Foreskin fibroblast (primary cell): ENCODE measurements at places on chromosomes 4 and X.

- peak; percentile 2 for DNase-seq
Measured at GRCh38 chrX:20829665-20830491, 544.3 kb upstream of the CNKSR2 start.

DNA sequence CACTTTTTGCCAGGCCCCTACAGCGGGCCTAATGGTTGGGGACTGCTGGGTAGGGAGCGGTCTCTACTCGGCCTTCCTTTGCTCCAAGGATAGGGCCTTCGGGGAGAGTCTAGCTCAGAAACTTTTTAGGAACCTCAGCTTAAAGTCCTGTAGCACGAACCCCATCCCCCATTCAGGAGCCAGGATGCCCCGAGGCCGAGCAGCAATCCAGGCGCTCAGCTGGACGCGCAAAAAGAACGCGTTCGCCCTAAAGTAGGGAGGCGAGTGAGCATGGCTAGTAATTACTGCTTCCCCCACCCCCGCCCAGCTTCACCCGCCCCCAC is 9.7 kb downstream of the POU4F2 start:
- no peak for DNase-seq

DNA sequence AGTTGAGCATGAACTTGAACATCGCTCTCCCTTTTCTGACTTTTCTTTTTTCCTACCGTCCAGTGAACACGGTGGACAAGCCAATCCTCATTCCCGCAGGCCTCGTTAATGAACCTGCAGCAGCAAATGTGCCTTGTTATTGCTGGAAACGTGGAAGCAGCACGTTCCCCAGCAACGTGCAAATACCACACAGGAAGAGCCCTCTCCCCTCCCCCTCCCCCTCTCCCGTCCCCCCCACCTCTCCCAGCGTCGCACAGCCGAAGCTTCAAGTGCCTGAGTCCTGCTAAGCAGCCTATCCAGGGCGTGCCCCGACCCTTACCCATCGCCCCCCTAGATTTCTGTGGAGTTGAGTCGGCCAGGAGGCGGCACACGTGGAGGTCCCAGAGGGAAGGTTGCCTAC is 219.9 kb downstream of the BCOR start:
- DNase-seq, result no peak

DNA sequence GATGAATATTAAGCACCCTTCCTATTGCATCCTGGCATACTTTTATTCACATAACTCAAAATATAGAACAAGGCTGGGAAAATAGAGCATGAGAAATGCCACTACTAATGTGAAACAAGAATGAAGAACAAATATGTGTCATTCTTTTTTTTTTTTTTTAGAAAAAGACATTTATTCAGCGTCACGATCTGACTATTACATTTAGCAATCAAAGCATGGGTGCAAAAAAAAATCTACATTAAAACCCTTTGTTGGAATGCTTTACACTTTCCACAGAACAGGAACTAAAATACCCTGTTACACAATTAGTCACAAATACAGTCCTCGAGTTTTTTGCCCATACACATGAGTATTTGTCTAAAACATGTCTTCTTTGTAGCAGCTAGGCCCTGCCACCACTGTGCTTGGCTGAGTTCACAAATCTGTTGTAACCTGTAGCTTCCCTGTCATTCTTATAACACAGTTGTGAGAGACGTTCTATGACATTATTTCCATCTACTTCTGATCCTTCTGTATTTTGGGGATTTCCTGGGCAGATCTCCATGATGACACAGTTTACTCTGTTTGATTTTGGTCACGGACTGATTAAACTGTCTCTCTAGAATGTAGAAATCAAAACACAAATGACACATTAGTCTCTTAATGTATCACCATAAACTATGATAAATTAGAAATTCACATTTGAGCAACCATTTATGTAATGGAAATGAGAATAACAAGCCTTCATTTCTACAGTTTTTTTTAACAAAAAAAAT is 9.4 kb upstream of the TET2 start:
- DNase-seq, result no peak

- no peak for DNase-seq
Measured at GRCh38 chrX:108353452-108353851, 84.8 kb downstream of the COL4A6 start.

DNA sequence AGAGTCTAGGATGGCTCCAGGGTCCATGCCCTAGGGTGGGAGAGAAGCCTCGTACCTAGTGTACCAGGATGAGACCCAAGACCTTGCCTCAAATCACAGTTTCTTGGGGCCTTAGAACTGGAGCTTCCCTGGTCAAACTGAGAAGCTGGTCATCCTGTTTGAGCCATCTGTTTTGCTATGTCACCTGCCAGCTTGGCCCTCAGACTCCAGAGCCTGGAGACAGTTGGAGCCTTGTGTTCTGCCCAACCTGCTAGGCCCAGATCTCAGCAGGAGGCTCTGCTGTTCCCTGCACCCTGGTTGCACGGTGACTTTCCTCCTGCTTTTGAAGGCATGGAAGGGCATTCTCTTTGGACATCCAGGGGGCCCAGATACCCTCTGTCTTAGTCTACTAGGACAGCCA is 206.3 kb upstream of the ATP6AP2 start:
- DNase-seq, result no peak

DNA sequence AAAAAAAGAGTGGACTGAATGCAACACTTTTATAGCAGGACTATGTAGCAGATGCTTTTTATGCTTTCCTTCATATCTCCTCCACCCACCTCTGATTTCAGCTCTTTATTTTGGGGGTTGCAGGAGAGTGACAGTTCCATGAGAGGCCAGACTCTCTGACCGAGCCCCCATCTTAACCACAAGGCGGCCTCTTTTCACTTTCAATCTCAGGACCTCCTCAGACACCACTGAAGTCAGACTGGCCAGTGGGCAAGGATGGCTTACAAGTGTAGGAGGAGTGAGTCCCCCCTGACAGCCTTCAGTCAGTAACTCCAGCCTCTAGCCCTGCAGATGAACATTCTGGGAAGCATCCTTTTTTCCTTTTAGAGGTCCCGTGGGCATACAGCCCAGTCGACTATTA is 140.8 kb downstream of the FRAS1 start:
- no peak for DNase-seq

- no peak for DNase-seq
Measured at GRCh38 chrX:125762954-125763353, 403.1 kb downstream of the DCAF12L2 start.

DNA sequence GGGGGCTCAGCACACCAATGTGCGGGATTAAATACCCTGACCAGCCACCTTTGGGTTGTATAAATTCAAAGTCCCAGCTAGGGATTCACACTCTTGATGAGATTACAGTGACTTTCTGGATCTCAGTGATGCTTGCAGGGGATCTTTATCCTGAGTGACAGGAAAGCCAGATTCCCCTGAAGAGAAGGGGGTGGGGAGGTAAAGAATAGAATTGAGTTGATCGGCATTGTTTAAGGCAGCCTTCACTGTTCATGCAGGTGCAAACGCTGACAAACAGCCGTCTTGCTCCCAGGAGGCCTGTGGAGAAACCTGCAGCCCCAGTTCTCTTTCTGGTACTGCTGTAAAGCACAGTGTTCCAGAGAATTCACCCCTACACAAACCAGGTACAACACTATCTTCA is 19.0 kb downstream of the CXXC4 start:
- DNase-seq, result no peak

- DNase-seq, result peak; percentile 90
Measured at GRCh38 chr4:137705171-137705783, 173.0 kb upstream of the PCDH18 start.

DNA sequence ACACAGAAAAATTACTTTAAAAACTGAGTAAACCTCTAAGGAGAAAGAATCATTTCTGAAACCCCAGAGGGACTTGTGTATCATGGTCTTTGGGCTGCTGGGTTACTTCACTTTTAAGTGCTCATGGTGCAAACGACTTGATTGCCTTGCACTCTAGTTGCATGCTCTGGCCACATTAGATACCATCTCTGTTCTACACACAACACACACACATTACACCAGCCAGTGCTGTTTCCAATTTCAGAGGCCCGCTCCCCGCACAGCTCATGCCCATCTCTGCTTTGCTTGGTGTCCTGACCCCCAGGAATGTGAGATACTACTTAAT is 2.1 kb downstream of the PPP3CA start:
- peak; percentile 28 for DNase-seq

- DNase-seq, result no peak
Measured at GRCh38 chr4:15003891-15004738, 1.8 kb downstream of the CPEB2 start.

DNA sequence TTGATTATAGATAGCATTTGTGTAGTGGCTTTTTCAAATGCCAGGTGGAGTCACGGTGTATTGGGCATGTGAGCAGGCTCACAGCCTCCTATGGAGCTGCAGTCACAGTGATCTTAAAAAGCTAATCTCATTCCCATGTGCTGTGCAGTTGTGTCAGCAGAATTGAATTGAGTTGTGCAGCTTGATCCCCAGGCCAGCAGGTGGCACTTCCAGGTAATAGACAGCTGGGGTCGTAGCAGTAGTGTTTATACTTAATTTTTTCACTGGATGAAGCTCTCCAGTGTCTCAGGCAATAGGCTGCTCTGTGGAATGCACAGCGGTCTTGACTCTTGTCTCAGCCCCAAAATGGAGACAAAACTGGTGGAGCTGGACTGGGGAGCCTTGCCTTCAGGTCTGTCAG is 1028.1 kb downstream of the SH3BGRL start:
- no peak for DNase-seq

- peak; percentile 82 for DNase-seq
Measured at GRCh38 chr4:15318621-15319348, 109.0 kb upstream of the C1QTNF7 start.

- no peak for DNase-seq
Measured at GRCh38 chr4:176448761-176449160, 129.0 kb downstream of the SPCS3 start.

- no peak for DNase-seq
Measured at GRCh38 chr4:183392377-183392776, 52.1 kb upstream of the CDKN2AIP start.

GRCh38 chrX:118187100-118187499 is 70.5 kb upstream of the KLHL13 start:
- DNase-seq, result peak; percentile 8

- DNase-seq, result no peak
Measured at GRCh38 chrX:40446921-40447320, 133.8 kb upstream of the ATP6AP2 start.

GRCh38 chrX:19867411-19867732 is 20.0 kb downstream of the SH3KBP1 start:
- DNase-seq, result peak; percentile 71

DNA sequence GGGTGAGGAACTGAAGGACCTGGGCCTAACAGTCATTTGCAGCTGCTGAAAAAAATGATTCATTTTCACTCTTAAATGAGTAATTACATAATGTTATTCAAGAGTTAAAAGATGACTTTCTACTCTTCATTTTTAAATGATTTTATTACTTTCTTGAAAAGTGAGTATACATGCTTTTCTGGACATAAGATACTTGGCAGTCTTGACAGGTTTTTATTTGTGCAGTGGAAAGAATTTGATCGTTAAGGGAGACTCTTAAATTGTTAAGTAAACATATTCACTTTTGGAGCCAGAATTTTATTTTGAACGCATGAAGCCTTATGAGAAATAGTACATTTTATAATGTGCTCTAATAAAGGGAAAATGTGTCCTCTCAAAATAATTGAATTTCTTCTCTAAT is 245.7 kb downstream of the TENM3 start:
- DNase-seq, result no peak
